ENCODE measurements at places on chromosomes 5 and 9.
A peak's percentile ranks its signal among the peaks of the same experiment; 100 is the strongest.

DNA sequence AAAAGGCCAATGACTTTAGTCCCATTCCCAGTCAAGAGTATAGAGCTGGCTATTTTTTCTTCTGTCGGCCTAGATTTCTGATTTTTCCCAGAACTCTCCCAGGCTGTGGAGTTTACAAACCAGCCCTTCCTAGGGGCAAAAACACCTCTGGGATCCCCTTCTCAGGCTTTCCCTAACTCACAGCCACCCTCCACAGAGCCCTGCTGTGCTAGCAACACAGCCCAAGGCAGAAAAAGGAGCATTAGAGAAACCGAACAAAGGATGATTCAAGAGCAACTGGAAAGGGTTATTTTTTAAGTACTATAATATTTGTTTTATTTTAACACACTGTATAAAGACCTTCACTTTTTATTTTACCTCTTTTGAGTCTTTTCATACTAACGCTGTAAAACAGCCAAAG lies 234.8 kb downstream of the GLIS3 start:
- DNase-seq: no peak

DNA sequence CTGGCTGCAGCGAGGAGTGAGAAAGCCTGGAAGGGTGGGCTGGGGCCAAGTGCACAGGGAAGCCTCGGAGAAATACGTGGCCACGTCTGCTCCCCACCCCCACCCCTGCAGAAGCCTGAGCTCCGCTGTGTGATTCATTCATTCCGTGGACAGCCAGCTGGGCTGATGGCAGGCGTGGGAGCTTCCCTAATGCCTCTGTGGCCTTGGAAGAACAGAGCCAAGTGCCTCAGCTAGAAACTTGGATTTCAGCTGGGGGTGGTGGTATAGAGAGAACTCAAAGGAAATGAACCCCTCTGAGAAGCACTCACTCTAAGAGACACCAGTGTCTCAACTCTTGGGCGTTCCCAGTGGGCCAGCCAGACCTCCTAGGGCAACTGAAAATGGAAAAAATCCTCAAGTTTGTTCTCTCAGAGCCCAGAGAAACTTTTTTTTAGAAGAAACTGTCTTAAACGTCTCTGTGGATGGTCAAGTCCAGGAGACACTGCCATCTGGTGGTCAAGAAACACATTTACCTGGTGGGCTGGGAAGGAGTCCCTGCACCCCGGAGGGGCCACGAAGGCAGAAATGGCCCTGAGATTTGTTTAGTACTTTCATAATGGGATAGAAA lies 18.0 kb downstream of the ATOX1 start:
- peak; percentile 95 for DNase-seq

DNA sequence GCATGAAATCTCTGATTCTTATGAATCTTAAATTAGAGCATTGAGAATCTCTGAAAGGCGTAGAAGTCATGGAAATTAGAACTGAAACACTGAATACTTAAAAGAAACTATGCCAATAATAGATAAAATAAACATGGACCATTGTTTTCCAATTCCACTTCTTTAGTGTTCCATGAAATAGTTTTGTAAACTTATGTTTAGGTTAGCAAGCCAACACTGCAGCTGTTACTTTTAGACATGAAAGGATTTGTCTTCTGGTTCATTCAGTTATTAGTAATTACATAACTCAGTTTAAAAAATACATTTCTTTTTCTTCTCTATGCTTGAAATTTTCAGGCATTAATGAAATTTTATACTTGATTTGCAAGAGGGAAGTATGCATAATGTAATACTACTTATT lies 733.4 kb upstream of the NUDT12 start:
- no peak for DNase-seq

GRCh38 chr5:158988987-158989730 lies 110.6 kb downstream of the EBF1 start:
- no peak for DNase-seq

DNA sequence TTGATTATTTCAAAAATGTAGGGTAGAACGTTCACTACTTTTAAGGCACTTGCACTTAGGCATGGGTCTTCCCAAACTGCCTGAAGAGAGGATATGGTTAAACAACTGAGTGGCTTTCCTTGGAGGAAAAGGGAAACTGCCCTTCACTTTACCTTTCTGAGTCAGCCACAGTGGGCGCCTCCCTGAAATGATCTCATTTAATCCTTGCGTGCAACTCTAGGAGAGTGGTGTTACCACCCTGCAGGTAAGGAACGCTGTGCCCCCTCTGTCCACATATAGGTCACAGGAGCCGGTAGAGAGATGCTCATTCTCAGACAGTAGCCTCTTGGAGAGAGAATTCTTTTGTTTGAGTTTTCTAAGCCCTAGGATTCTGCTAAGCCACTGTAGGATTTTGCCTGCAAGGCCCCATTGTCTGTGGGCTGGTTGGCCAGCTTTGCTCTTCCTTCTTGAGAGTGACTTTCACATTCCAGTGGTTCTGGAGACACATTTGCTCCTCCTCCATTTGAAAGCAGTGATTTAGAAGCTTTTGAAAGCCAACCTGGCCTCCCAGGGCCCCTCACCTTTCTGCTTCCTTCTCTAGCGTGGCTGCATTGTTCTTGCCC lies 110.3 kb upstream of the CTSL start:
- peak; percentile 37 for DNase-seq

DNA sequence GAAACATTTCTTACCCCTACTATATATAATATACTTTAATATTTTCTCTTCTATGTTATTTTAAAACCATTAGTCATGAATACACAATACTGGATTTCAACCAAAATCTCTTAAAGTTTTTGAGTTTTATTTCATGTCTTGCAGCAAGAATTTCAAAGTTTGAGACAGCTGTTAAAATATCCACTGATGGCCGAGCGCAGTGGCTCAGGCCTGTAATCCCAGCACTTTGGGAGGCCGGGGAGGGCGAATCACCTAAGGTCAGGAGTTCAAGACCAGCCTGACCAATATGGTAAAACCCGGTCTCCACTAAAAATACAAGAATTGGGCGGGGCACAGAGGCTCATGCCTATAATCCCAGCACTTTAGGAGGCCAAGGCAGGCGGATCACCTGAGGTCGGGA lies 59.7 kb upstream of the DAPK1 start:
- no peak for DNase-seq

DNA sequence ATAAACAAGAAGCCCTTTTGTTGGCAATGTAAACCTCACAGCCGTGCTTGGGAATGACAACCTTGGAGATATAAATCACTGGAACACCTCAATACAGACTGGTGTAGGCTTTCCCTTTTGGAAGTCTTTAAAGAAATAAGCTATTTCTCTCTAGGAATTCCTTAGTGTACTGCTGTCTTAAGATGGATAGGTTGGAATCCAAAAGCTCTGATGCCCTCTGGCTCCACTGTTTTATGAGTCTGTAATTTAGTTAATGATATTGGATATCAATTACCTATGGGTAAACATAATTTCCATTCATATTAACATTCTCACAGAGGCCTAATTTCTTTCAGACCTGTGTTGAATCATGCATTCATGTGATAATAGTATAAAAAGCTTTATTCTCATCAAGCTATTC lies 435.9 kb upstream of the MPDZ start:
- no peak for DNase-seq

- DNase-seq: no peak
These were observed 145.9 kb downstream of the CTNND2 start for GRCh38 chr5:11758321-11758720.

DNA sequence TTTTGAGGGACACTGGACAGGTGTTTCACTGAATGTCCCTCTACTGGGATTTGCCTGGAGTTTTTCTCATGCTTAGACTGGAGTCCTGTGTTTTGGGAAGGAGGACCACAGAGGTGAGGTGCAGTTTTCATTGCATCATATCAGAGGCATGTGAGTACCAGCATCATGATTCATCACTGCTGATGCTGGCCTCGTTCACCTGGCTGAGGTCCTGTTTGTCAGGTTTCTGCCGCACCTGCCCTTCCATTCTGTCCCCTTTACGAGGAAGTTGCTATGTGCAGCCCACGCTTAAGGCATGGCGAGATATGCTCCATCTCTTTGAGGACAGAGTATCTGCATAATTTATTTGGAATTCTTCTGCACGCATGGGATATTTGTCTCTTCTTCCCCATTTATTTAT lies 162.1 kb downstream of the TENT4A start:
- DNase-seq: no peak

DNA sequence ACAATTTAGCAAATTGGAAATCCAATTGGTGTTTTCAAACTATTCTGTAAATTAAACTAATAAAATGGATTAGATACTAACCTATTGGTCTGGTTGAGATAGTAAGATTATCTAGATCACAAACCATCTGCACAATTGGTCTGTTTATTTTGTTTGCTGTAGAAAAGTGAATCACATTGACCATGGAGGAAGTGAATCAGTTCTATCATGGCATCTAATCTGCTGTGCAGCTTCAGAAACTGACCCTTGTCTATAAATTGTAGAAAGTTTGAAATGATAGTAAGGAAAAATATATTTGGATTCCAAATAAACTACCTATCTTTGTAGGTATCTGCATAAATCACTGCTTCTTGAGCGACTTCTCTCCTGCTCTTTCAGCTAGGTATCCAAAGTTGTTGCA lies 1865.4 kb downstream of the MAT2B start:
- DNase-seq: peak; percentile 24

DNA sequence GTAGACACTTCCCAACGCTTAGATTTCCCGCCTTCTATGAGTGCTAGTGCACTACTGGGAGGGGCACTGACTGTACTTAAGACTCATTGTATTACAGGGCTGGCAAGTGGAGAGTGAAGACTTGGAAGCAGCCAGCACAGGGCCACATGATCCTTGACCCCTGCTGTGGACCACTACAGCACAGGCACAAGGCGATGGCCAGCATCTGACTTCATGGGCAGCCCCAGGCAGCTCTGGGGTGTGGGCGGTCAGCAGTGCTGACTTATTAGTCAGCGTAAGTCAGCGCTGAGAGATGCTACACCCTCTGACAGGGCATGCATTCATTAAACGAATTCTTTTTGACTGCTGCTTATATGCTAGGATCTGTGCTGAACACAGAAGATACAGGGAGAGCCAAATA lies 9.3 kb downstream of the SLC46A2 start:
- peak; percentile 90 for DNase-seq

- DNase-seq: no peak
These were observed 113.7 kb downstream of the HTR4 start for GRCh38 chr5:148540647-148541046.

DNA sequence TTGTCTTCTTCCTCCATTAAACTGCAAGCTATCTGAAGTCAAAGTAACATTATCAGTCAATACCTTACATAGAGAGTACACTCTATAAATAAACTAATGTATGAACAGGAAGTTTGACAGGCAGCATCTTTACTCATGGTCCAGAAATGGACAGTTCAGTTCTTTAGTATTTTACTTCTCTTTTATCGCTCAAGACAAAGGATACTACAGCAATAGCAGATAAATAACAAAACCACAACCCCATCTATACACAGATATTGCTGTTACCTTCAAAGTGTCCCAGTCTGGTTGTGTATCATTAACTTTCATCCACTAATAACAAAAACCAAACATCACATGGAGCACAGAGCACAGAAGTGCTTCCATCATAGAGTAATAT lies 46.4 kb downstream of the SEMA5A start:
- no peak for DNase-seq

GRCh38 chr9:112822618-112823017 lies 68.1 kb downstream of the SLC46A2 start:
- no peak for DNase-seq

DNA sequence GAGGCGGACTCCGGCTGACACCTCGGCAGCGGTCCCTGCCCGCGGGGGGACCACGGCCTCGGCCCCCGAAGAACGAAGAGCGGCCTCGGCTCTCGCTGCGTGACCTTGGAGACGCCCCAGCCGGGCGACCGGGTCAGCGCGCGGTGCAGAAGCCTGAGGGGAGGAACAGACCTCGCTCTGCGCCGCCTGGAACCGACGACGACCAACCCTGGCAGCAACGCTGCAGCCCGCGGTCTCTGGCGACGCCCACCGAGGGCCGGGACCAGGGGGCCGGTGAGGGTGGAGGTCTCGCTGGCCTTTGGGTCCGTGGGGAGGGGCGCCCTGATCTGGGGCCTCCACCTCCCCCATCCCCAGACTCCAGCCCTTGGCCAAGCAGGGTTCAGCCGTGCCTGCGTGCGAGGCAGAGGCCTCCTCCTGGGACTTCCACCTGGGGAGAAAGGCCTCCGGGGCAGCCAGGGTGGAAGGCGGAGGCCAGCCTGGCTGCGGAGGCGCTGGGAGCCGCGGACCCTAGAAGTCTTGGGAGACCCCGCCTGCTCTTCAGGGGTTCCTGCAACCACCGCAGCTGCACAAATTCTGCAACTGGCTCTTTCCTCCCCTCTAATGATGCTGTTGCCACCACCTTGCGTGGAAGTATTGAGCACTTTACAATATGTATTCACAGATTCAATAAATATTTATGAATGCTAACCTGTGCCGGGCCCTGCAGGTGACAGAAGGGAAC lies 44.3 kb upstream of the SLC12A7 start:
- no peak for DNase-seq

- no peak for DNase-seq
These were observed 69.6 kb upstream of the FSTL4 start for GRCh38 chr5:133681896-133682295.

DNA sequence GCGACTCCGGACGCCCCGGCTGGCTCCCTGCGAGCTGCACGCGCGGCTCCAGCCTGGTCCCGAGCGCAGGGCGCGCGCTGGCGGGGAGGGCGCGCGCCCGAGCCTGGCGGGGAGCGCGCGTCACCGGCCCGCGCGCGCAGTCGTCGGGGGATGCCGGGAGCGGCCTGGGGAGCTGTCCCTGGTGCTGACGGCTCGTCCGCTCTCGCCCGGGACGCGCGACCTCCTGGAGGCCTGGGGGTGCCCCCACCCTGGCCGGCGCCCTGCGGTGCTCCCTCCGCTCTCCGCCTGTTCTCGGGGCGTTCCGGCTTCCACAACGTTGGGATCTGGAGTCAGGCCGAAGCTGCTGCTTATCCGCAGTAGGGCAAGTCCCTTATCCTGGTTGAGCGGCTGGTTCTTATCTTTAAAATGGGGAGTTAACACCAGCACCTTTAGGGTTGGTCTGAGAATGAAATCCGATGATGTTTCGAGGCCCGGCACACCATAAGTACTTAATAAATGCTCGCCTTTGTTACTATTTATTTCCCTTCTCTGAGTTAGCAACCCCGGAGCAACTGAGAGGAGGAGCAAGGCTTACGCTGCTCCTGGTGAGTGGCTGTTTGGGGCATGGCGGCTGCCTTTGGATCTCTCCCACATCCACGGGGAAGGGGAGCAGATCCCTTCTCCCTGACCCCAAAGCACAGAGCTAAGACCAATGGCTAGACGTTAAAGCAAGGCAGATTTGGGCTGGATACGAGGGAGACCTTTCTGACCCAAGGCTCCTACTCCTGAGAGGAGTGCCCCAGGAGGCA lies at the start of gene FAM163B:
FAM163B (minus strand) TSS at position 79 of the 788 bp plus-strand sequence. CDS start 29,166 bp downstream, outside the sequence.
- DNase-seq: peak; percentile 27

DNA sequence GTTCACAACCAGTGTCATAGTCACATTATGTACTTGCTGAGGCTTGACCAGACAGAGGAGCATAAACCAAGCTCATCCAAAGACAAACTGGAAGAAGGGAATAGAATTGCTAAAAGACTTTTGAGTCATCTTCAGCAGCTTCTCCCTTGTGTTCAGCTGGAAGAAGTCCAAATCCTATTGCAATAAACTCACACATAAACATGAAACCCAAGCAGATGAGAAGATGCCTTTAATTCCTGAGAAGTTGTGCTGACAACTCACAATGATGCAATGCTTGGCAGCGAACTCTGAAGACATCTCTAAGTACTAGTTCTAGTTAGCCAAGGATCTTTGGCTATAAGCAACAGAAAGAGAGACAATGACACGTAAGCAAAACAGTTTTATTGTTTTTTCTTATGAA lies 642.1 kb downstream of the KCTD16 start:
- peak; percentile 52 for DNase-seq

- peak; percentile 68 for DNase-seq
These were observed 257.8 kb downstream of the BNC2 start for GRCh38 chr9:16612627-16613026.
